ENCODE measurements at places on chromosomes 4 and X.

GRCh38 chr4:176409627-176410026 is 89.9 kb downstream of the SPCS3 start:
- DNase-seq: no peak

DNA sequence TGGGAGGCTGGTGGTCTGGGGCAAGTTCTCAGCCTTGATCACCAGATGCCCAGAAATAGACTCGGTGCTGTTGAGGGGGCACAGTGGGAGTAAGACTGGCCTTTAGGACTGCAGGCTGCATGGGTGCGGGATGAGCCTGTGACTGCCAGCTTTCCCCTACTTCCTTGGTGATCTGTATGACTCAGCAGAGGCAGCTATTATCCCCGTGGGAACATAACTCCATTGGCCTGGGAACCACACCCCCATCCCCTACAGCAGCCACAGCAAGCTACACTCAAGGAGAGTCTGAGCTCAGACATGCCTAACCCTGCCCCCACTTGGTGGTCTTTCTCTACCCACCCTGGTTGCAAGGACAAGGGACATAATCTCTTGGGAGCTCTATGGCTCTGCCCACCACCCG is 20.6 kb downstream of the CLIC2 start:
- no peak for DNase-seq

DNA sequence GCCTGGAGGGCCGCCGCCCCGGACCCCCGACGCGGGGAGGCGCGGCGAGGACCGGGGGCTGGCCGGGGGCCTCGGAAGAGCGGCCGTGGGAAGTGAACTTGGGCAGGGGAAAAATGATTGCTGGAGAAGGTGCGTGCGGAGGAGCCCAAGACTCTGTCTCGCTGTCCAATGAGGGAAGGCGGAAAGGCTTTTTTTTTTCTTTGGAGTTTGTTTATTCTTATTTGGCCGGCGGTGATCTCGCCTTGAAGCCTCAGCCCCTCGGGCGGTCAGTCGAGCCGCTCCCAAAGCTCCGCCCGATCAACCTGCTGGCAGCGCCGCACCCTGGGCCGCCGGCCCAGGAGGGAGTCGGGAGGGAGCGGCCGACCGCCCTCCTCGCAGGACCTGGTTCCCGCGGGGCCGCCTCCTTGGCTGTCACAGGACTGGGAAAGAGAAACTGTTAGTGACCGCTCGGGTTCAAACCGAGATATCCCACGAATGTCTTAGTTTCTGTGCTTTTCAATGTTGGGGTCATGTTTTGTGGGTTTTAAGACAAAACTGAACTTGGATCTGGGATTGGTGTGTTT is 2.5 kb downstream of the CPEB2 start:
- no peak for DNase-seq

GRCh38 chr4:183362036-183362435 is 39.8 kb upstream of the CLDN24 start:
- no peak for DNase-seq

DNA sequence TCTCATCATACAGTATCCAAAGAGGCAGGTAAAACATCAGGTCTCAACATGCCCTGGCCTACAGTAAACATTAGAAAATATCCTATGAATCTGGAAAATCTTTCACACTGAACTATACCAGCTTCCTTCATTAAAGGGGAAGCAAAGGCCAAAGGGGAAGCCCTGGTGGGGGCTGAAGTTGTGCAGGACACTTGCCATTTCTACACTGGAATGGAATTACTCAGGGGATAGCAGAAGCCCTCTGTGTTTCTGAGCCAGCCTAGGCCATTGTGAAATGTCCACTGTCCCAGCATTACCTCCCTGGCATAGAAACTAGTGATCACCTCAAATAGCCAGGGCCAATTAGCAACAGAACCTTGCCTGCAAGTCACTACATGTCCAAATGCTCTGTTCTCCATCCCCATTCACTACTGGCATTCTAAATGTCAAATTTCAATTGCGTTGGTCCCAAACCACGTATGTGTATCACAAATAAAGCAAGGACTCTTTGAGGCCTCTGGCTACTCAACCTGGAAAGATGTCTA is 429.9 kb downstream of the AFF2 start:
- no peak for DNase-seq

GRCh38 chrX:103688946-103689345 is 2.4 kb upstream of the MORF4L2 start:
- DNase-seq: peak; percentile 26
